SJCRH30 (cell line): ENCODE measurements at places on chromosomes 2 and 18.

- DNase-seq: peak; percentile 29
These were observed 1604.8 kb upstream of the ZEB2 start for GRCh38 chr2:146124741-146125140.

DNA sequence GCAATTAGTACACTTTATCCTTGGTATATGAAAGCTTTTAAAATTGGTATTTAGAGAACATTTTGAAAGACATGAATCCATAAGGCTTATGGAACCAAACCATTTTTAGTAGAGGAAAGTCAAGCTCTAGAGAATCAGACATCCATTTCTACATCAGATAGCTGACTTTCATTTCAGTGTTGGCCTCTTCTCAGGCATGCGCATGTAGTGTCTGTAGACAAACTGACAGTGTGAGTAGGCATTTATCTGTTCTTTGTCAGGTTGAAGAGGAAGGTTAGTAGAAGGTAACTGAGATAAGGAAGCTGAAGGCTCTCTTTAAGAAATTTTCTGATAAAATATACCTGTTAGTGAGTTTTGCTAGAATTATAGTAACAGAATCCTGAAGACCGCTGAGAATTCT, 221.9 kb upstream of the SIX3 start:
- no peak for DNase-seq

- peak; percentile 43 for DNase-seq
These were observed 20.9 kb upstream of the DNMT3A start for GRCh38 chr2:25362434-25363145.

DNA sequence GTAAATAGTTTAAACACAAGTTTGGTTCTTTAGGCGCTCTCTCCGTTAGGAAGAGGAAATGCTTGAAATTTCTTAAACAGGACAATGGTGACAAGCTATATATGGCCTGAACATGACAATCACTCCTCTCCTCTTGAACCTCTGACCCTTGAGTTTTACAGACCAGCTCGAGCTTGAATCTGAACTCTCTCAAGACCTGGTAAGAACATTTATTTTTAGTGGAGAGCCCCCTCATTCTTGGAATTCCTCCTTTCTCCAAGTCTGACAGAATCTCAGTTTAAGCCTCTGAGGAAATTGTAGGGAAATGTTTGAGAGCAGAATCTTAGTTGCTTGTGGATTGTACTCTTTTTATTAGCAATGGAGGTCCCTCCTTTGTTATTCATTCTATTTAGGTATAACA, 1293.6 kb upstream of the ZEB2 start:
- DNase-seq: no peak

GRCh38 chr2:127051116-127052056, 55.6 kb downstream of the BIN1 start:
- DNase-seq: no peak

- no peak for DNase-seq
These were observed 15.1 kb upstream of the RHOB start for GRCh38 chr2:20431772-20432171.

DNA sequence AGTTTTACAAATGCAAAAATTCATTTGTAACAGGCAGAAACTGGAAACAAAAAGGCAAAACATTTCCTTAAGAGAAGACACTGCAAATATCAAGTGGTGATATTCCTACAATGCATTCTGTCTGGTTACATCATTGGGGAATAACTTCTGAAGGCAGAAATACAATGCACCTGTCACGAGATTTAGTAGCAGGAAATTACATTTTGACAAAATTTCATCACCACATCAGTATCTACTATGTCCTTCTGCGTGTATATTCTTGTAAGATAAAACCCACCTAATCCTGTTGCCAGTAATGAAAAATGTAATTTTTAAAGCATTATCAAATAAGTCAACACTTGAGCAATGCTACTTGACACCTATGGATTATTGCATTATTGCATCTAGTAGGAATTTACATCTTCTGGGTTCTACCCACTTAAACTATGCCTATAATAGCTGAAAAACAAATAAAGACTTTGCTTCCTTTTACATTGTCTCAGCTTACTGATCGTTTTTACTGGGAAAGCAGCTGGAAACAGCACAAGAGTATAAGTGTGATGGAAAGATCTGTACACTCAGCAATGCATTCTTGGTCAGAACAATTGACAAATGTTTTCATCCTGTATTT, 59.5 kb downstream of the IRS1 start:
- no peak for DNase-seq

GRCh38 chr2:232295971-232296370, 82.6 kb upstream of the ALPP start:
- no peak for DNase-seq

DNA sequence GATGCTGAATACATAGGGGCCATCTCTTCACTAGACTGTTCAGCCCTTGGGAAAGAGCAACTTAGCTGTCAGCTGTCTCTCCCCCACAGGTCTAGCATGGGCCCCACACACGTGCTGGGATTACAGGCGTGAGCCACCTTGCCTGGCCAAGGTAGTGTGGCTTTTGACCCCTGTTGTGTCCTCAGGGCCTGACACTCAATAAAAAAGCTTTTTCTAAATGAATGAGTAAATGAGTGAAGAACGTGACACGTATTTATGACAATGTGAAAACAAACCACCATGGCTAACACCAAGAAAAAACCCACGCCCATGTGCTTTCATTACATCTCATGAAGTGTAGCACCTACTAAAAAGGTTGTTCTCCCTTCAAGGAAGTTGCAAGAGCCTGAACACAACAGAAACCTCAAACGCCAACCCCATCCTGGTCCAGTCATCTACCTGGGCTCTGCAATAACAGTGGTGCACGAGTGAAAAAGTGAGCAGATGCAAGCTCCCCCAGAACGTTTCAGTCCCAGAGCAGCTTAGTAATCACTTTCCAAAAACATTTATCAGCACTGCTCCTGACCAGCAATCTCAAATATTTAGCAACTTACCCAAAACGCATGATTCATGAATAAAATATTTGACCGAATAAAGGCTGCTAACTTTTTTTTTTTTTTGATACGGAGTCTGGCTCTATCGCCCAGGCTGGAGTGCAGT, 3.4 kb downstream of the WDFY1 start:
- no peak for DNase-seq

GRCh38 chr2:137252934-137253333, 487.6 kb downstream of the THSD7B start:
- DNase-seq: no peak

- no peak for DNase-seq
These were observed 221.0 kb upstream of the EPAS1 start for GRCh38 chr2:46076251-46076650.

DNA sequence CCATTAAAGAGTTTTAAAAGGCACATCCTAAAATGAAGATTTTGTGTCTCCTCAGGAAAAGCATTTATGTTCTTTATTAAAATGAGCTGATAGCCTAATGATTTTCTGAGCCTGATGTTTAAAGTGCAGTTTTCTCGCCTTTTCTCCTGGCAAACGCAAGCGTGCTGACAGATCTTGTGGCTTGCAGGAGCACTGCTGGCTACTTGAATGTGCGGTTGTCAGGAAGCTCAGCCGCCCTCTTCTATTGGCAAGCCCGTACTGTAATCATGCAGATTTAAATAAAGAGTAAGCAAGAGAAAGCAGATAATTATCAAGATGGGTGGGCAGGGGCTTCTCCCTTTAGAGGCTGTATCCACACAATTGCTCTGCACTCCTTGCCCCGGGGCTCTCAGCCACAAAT, 139.5 kb upstream of the SPHKAP start:
- DNase-seq: no peak

DNA sequence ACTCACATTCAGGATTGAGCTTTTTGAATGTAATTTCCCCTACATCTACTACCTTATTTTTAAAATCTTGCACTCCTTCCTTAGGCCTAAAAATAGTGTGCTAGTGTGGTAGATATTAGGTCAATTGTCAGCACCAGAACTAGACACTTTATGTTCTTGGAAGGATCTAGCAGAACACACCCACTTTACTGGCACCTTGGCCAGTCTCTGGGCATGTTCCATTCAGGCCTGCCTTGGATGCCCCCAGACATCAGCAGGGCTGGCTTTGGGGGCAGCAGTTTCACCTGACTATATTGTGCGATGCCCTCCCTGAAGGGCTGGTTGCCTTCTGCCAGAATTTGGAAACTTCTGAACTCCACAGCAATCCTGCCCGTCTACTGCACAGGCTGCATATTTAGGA, 15.3 kb upstream of the NFE2L2 start:
- no peak for DNase-seq

GRCh38 chr18:33805592-33805991, 227.6 kb downstream of the ASXL3 start:
- peak; percentile 8 for DNase-seq

DNA sequence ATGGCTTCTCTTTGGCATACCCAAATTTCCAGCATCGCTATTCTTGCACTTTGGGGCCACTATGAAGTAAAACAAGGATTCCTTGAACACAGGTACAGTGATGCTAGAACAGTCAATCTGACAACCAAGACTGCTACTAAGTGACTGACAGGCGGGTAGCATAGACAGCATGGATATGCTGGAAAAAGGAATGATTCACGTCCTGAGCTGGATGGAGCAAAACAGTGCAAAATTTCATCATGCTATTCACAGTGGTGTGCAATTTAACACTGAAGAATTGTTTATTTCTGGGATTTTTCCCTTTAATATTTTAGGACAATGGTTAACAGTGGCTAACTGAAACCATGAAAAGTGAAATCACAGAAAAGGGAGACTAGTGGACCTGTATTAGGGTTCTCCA, 1511.2 kb upstream of the ZEB2 start:
- DNase-seq: no peak

DNA sequence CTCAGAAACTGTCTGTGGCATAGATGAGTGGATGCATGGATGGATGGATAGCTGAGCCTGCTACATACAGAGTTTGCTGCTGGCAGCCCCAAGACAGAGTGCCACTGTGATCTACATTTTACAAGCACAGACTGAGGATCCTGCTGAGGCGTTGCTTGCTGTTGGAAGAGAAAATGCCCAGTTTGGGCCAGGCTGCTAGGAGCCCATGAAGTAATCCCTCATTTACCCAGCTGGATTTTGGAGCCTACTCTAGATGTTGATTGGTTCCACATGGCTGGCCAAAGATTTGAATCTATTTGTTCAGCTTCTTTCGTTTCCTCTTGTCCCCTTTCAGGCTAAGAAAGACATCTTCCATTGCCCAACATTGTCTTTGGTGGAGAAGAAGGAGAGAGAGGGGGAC, 261.3 kb downstream of the CLIP4 start:
- no peak for DNase-seq

GRCh38 chr2:23706613-23707078, 220.3 kb downstream of the ATAD2B start:
- DNase-seq: no peak

DNA sequence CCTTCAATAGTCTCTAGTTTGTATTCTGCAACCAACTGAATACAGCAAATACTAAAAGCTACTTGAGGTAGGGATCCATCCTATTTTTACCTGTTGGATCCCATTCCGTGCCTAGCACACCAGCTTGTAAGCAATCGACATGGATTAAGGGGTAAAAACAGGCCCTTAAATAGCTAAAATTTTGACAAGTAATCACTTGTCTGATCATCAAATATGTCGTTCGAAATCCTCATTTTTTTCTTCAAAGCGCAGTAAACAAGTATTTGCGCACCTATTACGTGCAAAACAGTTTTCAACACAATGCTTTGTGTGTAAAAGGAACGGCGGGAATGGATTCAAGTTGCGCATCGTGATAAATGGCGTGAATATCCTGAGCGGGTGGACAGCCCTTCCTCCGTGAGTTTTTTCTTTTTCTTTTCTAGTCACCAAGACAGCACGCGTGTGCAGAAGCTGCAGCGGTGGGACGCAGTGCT, 1.4 kb upstream of the ACVR2A start:
- no peak for DNase-seq

- DNase-seq: no peak
These were observed 117.7 kb downstream of the MEMO1 start for GRCh38 chr2:31893094-31893493.

GRCh38 chr2:10439185-10439879, 8.8 kb downstream of the ODC1 start:
- DNase-seq: no peak

- no peak for DNase-seq
These were observed 191.9 kb upstream of the GYPC start for GRCh38 chr2:126463892-126464674.

GRCh38 chr18:74063023-74063422, 84.6 kb downstream of the FBXO15 start:
- no peak for DNase-seq

DNA sequence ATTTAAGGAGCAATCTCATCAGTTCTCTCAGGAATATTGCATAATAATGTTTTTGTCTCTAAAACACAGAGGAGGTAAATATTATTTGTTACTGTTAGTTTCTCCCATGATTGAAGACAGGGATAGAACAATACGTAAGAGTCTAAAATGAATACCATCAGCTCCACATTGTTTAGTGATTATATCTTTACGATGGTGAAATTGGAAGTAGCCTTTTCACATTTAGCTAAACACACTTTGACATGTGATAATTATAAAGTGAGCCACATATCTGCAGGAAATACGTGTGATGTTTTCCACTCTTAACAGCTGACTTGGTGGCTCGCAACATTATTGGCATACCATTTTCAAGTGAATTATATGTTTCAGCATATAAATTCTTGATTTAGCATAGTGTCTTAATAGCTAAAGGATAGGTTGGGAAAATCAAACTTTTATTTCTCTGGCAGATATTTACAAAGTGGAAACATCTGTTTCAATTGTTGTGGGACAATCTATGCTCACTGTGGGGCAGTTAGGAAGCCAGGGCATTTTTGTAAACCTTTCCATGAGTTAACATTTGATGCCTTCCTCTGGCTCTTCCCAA, 208.1 kb upstream of the RASGRP3 start:
- no peak for DNase-seq

- no peak for DNase-seq
These were observed 169.3 kb downstream of the PMAIP1 start for GRCh38 chr18:60069145-60069544.

GRCh38 chr2:183729380-183729779, 605.1 kb downstream of the NUP35 start:
- no peak for DNase-seq

- DNase-seq: no peak
These were observed 33.3 kb downstream of the NAB1 start for GRCh38 chr2:190682168-190682567.

- DNase-seq: no peak
These were observed 44.0 kb downstream of the MAL start for GRCh38 chr2:95069465-95069864.

DNA sequence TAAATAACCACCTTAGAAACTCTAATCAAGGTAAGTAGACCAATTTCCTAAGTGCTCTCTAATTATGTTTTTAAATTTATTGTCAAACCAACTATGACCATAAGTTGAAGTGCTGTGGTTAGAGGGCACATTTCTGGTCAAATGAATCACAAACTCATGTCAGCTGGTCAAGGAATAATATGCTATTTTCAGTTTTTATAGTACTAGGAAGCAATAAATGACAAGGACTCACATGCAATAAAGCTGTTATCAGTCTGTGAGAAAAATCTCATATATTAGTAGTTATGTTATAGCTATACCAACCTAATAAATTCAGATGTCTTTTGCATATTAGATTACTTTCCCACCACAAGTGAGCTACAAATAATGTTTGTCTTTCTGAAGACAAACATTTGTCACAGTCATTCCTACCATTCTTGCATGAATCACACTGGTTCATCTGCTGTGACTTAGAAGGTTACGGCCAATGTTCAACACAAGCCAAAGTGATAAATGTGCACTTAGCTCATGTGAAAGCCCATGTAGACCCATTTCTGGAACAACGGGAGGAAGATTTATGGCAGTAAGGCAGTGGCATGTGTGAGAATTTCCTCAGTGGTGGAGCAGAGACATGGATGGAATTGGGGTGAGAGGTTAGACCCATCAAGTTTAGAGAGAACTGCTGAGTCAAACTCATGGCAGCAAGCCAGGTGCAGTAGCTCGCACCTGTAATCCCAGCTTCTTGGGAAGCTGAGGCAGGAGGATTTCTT, 27.4 kb upstream of the CCNYL1 start:
- DNase-seq: peak; percentile 18
